ENCODE measurements at places on chromosomes 11 and 22.

GRCh38 chr11:45921561-45922424 lies 663 bp upstream of the LARGE2 start:
- DNase-seq: peak; percentile 98

GRCh38 chr11:121422675-121423074 lies 29.4 kb upstream of the SORL1 start:
- no peak for DNase-seq

DNA sequence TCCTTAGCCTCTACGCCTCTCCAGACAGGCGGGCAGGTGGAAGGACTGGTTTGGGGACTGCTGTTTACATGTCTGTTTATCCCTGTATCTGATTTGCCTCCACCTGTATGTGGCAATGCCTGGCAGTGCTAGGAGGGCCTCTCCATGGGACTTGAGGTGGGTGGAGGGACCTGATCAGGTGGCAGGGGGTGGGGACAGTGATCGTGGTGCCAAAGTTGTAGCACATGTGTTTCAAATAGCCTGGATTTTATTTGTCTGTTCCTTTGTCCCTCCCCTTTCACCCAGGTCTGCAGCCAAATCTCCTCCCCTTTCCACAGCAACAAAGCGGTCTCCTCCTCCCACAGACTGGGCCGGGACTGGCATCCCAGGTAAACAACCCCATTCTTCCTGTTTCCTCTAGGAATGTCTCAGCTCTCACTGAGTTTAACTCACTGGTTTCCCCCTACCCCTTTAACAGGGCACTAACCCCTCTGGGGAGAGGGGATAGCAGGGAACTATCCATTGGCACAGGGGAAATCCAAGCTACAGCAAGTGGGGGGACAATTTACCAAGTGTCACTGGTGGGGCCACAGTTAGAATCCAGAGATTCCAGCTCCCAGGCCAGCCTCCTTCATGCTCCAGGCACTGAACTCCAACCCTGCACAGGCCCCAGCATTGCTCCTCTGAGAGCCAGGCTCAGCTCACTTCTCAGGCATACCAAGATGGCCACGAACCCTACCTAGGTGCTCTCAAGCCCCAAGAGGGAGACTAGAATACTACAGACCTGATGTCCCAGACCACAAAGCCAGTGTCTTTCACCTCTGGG lies 22.9 kb upstream of the TLCD5 start:
- DNase-seq: no peak

DNA sequence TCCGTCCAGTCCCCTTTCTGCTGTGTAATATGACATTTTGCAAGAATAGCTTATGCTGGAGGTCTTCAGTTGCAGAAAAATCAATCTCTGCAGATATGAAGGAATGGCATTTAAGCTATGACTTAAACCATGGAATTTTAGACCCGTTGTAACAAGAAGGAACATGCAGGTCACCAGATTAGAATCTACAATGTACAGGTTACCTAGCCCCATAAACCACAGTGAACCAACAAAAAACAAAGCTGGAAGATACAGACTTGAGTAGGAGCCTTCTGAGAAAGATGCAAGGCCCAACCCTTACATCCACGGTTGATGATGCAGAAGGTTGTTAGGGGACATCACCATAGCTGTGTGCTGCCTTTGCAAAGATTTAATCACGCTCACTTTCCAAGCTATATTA lies 132.5 kb downstream of the WT1 start:
- no peak for DNase-seq

DNA sequence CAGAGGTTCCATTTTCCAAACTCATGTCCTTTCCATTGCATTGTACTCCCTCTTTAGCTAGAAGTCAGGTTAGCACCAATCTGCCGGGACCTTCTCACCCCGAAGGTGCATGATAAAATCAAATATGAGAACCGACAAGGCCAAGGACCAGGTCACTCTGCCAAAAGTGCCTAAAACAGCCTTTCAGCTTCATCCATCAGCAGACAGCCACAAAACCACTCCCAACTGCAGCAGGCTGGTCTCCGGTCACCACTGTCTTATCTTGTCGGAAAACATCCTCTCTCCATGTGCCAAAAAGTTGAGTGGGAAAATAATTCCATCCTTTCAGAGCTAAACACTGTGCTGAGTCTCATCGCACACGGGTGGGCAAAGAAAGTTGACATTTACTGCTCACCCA lies 1.4 kb downstream of the PI4KA start:
- no peak for DNase-seq

GRCh38 chr22:24510637-24511625 lies 15.8 kb downstream of the UPB1 start:
- no peak for DNase-seq

DNA sequence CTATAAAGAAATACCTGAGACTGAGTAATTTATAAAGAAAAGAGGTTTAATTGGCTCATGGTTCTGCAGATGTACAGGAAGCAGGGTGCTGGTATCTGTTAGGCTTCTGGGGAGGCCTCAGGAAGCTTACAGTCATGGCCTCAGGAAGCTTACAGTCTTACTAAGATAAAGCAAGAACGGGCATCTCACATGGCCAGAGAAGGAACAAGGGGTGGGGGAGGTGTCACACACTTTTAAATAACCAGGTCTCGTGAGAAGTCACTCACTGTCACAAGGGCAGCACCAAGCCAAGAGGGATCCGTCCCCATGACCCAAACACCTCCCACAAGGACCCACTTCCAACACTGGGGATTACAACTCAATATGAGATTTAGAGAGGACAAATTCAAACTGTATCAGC lies 192.8 kb upstream of the B3GAT1 start:
- peak; percentile 2 for DNase-seq

- DNase-seq: no peak
These were observed 32.6 kb upstream of the GNAZ start for GRCh38 chr22:23037429-23038333.

DNA sequence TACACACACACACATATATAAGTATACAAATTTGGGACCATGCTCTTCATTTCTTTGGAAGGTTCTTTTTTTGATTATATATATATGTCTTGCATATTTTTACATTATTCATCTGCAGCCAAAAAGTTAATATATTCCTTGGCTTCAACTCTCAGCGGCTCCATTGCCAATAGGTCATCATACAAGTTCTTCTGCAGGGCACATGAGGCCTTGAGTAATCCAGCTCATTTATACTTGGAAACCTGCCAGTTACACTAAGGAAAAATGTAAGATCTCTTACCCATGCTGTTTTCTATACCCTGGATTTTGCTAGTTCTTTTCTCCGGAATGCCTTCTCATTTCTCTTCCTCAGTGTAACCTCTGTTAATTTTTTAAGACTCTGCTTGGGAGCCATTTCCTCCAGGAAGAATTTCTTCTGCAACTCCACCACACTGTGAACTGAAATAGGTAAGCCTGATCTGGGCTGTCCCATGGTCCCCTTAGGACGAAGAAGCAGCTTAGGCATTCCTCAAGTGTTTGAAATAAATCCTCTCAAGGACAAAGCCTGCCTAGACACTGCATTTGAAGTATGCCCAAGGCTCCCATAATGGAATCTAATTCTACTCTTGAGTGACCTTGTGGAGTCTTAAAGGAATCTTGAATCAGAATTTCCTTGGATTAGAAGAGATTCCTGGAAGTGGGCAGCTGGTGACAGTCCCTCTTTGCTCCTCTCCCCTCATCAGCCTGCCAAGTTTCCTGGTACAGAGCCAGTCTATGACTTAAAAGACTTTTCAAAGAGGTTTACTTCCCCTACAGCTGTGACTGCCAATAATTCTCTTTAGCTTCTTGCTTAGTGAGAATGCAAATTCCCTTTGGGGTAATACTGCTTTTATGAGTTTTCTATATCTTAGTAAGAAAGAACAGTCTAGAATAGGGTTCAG lies 182.8 kb downstream of the C11orf87 start:
- no peak for DNase-seq

DNA sequence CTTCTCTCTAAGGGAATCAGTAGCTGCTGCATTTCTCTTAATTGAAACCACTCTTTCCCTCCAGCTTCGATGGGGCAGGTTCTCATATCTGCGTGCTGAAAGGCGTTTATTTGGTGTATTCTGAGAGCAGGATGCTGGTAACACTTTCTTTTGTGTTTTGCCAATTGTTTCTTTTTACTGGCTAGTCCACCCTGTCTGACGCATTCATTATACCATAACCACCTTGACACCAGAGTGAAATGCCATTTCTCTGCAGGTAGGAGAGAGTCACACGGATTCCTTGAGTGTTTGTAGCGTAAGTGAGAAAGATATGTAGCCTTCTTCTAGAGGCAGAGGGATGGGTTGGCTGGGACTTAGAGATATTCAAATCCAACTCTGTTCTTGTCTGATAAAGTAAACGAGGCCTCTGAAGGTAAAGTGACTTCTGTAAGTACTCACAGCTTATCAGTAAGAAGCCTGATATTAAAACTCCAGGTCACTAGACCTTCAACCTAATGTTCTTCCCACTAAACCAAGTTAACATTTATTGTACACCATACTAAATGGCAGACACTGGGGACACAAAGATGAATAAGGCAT lies 21.4 kb downstream of the CD44 start:
- DNase-seq: no peak

GRCh38 chr11:95925011-95925410 lies 1.1 kb upstream of the MTMR2 start:
- no peak for DNase-seq

- no peak for DNase-seq
These were observed 57.8 kb upstream of the CLNS1A start for GRCh38 chr11:77695417-77695816.

DNA sequence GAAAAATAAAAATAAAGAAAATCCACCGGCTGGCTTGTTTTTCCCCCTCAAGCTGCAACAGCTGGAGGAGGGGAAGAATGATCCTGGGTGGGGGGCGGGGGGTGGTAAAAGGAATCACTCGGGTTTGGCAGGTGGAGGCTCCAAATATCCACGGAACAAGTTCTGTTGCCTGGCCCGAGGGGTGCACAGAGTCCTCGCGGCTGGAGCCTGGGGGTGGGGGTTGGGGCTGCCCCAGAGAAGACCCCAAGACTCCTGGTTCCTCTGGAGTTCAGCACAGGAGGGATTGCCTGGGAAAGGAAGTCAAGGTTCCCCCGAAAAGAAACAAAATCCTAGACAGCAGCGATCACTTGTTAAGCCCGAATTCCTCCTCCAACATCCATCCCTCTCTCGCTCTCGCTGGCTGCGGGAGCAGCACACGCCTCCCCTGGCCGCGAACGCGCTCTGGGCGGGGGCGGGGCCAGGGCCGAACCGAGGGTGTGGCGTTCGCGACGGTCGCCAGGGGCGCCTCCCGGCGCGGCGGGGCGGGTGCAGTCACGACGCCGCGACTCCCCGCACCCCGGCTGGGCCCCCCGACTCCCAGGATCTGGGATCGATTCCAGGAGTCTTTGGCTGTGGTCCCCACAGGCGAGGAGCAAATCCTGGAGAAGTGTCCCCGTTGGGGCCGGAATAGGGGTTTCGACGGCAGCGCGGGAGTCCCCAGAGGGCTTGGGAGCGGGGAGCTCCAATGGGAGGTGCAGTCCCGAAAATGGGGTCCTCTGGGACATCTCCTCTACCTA lies at the start of gene KCNA4:
TSS of gene KCNA4 (minus strand) at position 443 of the 776 bp plus-strand sequence. CDS start 4,352 bp downstream, outside the sequence.
- DNase-seq: peak; percentile 66

DNA sequence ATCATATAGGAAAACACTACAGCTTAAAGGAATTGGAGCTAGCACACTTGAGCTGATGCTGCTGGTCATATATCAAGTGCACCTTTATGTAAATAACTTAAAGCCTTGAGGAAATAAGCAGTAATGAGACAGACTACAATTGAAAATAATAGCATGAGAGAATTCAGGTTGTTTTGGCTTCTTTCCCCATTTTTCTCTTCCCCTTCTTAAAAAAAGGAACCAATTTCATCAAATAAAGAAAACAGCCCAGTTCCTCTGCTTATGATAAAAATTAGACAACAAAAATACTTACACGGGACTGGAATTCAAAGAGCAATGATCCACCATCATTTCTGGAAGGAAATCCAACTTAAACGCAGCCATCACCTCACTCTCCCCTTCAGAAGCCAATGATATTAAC lies 50.2 kb upstream of the RAPSN start:
- DNase-seq: no peak

GRCh38 chr22:49582678-49583077 lies 245.0 kb downstream of the BRD1 start:
- no peak for DNase-seq

- DNase-seq: peak; percentile 58
These were observed 1.1 kb downstream of the UBASH3B start for GRCh38 chr11:122656631-122657101.

DNA sequence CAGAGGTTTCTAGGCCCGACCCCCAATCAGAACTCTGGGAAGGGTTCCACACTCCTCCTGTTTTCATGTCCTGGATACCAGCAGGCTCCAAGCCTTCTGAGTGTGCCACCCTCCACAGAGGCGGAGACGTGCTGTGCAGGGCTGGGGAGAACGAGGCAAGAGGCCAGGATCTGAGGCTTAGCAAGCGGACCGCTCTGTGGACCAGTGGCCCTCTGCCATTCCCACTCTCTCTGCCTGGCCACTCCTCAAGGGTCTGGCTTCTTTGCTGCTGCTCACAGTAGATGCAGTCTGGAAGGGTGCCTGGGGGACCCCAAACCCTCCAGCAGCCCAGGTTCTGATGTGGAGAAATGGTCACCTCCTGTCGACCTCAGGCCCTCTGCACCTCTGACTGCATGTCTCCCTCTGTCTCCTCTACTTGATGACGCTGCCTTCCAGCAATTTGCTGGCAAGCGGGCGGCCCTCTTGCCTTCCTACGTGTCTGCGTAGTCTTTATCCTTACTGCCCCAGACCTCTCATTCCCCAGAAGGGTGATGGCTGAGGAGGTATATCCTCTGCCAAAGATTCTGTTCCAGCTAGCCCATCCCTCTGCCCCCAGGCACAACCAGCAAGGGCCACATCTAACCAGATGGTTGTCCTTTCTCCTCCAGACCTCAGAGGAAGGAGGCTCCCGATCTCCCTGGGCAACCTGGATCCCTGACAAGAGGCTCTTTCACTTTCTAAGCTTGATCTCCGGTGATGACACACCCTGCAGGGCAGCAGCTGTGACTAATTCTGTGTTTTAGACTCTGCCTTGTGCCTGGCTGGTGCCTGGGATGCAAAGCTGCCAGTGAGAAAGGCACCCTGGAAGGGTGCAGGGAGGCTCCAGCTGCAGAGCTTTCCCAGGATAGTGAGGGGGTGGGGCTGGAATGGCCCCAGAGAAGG lies 87.3 kb downstream of the NAT10 start:
- no peak for DNase-seq

DNA sequence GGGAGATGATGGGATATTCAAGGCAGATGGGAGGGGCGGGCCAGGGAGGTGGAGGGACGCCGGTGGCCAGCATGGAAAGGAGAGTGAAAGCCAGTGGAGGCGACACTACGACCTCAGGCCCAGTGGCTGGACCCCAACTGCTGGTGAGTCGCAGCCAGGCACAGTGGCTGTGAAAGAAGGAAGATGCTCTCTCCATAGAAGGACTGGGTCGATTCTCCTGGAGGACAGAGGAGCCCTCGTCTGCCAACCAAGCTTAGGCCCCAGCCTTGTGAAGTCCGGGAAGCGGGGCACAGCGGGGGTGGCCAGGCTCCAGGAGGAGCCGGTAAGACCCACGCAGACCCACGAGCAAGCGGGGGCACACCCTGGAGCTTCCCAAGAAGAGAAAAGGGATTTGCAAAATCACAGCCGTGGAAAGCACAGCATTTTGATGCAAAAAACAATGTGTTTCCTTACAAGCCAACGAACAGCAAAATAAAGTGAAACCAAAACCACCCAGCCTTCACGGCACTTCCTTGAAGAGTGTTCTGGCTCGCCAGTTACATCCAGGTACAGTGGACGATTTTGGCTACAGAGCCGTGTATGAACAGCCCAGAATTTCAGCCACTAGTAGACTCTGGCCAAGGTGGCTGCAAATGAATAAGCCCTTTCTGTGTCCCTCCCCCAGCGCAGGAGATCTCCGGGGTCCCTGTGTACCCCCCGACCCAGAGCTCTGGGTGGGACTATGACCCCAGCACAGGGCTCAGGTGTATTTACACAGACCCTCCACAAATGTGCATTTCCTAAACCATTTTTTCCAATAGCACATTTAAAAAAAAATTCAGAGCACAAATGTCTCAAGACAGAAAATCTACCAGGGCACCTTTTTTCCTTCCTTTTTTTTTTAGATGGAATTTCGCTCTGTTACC lies 96.9 kb downstream of the TRMU start:
- no peak for DNase-seq

All from H9 (cell line).